Activated T-helper 1 cell treated with Interleukin-2 at 50 U/mL for 16 hours (primary cell): ENCODE measurements at places on chromosomes 16 and 17.
A peak's percentile ranks its signal among the peaks of the same experiment; 100 is the strongest.

- no peak for DNase-seq
Measured at GRCh38 chr17:59167571-59168001, 12.0 kb downstream of the PRR11 start.

DNA sequence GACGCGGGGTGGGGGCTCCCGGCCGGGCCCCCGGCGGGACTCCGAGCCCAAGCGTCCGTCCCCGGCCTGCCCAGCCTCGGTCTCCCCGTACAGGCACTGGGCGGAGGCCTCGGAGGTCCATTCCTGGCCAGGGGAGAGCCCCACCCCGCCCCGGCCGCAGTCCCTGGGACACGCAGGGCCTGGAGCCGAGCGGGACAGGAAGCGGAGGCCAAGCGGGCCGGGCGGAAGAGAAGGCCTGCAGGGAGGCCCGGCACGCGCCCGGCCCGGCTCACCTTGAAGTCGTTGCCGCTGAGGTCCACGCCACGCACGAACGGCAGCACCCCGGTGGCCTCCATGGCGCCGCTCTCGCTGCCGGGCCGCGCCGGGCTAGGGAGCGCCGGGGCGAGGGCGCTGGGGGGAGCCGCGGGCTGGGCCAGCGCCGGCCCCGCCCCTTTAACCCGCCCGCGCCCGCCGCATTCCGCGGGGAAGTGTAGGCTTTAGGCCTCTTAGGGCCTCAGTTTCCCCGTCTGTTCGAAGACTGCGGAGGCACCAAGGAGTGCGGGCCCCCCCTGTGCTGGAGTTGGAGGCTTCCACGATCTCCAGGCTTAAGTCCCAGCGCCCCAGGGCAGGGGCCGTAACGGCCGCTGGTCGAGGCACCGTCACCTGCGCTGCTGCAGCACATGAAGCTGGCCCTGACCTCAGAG is at the start of gene FLII:
Gene FLII, minus strand, starts transcription at position 383 of the 683 bp plus-strand sequence. Its CDS starts 48 bp downstream, at position 335.
- DNase-seq, result peak; percentile 34

DNA sequence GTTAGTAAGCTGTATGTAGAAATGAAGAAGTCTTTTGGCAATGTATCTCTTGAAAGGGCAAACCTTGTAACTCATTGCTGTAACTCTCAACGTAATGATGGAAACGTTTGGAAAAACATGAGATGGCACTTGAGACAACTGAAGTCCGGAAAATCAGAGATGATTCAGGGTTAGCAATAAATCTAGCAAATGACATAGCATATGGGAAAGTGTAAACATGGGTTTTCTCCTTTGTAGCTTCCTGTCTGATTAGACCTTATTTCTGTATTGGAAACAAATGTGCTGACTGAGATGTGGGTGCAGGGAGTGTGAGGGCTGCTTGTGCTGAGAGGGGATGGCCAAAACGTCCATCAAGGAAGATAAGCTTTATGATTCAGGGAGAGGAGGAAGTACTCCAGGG is 110.7 kb upstream of the FAM20A start:
- no peak for DNase-seq

DNA sequence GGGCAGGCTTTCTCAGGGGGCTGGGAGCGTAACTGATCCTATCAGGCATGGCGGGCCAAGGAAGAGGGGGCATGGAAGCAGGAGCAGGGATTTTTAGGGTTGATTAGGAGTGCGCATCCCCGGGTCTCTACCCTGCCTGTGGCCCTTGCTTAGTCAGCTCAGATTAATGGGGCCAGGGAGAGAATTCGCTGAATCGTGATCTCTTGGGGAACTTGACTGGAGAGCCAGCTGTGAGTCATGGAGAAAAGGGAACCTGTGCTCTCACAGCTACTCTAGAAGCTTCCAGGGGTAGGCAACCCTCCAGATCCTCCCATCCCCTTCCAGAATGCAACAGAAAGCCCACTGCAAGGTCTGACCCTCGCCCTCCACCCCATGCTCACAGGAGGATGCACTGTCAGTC is 3.6 kb downstream of the FOXN1 start:
- DNase-seq, result no peak

DNA sequence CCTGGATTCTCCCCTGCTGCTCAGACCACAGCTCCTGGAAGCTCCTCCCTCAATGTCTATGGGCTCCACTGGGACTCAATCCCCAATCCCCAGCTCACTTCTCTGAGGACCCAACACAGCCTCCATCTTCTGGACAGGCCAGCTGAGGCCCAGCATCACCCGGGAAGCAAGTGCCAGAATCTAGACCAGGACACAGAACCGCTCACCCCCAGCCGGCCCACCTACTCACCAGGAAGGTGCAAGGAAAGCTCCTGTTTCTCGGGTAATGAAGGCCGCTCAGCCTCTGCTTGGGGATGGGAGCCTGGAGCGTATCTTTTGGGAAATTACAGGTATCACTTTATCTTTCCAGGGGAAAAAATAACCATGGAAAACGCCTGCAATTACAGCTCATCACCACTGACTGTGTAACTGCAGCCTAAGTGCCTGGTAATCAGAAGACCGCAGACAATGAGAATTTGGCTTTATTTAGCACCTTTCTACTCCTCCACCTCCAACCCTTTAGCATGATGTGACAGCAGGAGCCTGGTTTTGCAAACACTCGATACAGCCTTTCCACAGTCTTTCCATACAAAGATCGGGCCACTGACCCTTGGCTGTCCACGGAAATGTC is 49.6 kb upstream of the RPL38 start:
- DNase-seq, result no peak

GRCh38 chr16:86306811-86307513 is 203.4 kb upstream of the FOXF1 start:
- DNase-seq, result no peak

DNA sequence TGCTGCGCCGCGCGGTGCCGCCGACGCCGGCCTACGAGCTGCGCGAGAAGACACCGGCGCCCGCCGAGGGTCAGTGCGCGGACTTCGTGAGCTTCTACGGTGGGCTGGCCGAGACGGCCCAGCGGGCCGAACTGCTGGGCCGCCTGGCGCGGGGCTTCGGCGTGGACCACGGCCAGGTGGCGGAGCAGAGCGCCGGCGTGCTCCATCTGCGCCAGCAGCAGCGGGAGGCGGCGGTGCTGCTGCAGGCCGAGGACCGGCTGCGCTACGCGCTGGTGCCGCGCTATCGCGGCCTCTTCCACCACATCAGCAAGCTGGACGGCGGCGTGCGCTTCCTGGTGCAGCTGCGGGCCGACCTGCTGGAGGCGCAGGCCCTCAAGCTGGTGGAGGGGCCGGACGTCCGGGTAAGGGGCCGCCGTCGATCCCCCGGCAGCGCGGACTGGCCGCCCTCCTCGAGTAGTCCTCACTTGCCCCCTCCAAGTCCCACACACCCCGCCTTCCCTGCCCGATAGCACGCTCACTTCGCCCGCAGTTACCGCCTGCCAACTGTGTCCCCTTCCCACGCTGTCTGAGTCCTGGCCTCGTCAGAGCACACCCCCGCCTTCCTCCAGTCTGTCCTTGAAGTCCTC is 470 bp downstream of the MLYCD start:
- DNase-seq, result peak; percentile 10

DNA sequence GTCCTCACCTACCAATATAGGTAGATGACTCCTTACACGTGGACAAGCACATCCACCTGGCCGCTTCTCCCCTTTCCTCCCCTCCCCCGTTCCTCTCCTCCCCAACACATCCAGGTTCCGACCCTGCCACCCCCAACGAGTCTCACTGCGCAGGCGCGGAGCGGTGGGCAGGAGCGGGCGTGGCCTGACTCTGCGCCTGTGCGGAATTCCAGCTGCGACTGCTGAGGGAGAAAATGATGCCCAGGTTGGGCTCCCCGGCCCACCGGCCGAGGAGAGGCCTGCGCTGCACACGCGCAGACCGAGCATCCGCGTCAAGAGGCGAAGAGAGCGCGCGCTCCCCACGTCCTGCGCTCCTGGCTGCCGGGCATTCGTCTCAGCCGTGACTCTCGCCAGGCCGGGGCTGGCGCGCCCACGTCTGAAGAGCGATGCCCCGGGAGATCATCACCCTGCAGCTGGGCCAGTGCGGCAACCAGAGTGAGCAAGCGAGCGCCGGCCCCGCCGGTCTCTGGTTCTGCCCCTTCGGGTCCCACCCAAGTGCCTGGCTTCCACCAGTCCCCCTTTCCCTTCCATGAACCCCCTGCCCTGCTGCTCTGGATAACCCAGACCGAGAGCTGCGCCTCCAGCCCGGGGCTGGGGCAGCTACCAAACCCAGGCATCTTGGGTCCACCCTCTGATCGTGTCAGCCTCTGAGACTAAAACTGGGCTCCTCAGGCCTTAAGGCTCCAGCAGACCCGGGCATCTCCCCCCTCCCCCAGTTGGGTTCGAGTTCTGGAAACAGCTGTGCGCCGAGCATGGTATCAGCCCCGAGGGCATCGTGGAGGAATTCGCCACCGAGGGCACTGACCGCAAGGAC is at the start of gene TUBG2:
Gene TUBG2, plus strand, starts transcription at position 206 of the 853 bp plus-strand sequence. Its CDS starts 220 bp downstream, at position 426.
- DNase-seq, result peak; percentile 50

- no peak for DNase-seq
Measured at GRCh38 chr16:80931801-80932707, 74.6 kb downstream of the CMC2 start.

GRCh38 chr17:45740553-45741330 is 43.4 kb upstream of the CRHR1 start:
- DNase-seq, result no peak

GRCh38 chr16:29729116-29729521 is 16.7 kb downstream of the C16orf54 start:
- DNase-seq, result no peak

- DNase-seq, result no peak
Measured at GRCh38 chr17:22703786-22704441, 1011.6 kb downstream of the KCNJ18 start.

DNA sequence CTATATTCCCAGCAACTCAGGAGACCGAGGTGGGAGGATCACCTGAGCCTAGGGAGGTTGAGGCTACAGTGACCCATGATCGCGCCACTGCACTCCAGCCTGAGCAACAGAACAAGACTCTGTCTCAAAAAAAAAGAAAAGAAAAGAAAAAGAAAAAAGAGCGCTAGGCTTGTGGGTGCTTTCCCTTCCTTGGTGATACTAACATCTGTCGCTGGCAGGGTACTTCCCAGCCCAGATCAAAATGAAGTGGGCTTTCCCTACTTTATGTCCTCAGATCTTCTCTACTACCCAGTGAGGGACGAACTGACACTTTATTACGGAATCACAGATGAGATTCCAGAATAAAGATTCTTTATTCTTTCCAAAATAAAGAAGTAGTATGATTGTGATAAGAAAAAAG is 103.8 kb upstream of the NOL11 start:
- DNase-seq, result no peak

DNA sequence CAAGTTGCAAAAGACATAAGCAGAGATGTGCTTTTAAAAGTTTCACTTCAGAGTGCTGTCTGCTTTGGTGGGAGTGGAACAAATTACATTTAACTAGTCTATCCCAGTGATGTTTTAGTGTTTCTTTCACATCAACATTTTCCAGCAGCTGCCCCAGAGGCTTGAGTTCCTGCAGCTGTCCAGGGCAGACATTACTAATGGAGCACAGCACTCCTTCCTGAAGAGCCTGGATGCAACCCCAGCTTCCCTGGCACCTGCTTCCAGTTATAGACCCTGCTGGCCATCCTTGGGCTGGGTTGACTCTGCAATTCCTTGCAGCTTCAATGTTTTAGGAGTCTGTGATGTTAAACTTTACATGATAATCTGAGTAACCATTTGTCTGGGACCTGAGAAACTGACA is 61.4 kb upstream of the PIRT start:
- DNase-seq, result no peak

- no peak for DNase-seq
Measured at GRCh38 chr17:17900615-17901520, 64.1 kb upstream of the SREBF1 start.

DNA sequence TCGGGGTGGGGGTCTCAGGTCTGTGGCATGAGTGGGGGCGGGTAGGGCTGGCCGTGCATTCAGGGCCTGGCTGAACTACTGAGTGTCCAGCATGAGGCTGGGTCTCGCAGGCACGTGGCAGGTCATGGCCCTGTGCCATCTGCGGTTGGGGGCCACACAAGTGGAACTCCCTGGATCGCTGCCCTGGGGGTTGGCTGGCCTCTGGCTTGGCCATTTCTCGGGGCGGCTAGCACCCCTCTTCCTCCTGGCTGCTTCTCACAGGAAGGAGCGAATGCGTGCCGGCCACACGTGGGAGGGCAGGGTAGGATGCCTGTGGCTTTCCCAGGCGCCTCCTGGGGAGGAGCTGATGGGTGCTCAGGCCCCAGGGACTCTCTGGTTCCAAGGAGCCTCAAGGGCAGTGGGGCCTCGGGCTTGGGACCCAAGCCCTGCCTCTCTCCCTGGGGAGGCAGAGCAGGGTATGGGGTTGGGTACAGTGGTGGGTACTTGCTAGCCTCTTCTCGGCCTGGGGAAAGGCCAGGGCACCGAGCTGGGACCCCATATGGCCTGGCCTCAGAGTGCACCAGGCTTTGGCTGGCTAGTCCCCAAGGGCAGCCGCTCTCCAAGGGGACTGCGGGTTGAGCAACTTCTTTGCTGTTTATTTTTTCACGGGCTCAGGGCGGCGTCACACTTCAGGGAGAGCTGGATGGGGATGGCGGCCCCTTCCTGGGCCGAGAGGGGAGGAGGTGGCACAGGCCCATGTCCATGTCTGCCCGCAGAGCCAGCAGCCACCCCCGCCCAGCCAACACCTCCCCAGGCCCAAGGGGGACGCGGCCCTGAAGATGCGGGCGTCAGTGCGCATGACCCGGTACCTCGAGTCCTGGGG is 37.5 kb downstream of the ADCY7 start:
- DNase-seq, result no peak

GRCh38 chr16:80982646-80983045 is 24.0 kb downstream of the CMC2 start:
- no peak for DNase-seq

GRCh38 chr16:68389006-68389405 is 59.3 kb downstream of the SMPD3 start:
- DNase-seq, result no peak

- no peak for DNase-seq
Measured at GRCh38 chr17:19237389-19238166, 412 bp downstream of the EPN2 start.

DNA sequence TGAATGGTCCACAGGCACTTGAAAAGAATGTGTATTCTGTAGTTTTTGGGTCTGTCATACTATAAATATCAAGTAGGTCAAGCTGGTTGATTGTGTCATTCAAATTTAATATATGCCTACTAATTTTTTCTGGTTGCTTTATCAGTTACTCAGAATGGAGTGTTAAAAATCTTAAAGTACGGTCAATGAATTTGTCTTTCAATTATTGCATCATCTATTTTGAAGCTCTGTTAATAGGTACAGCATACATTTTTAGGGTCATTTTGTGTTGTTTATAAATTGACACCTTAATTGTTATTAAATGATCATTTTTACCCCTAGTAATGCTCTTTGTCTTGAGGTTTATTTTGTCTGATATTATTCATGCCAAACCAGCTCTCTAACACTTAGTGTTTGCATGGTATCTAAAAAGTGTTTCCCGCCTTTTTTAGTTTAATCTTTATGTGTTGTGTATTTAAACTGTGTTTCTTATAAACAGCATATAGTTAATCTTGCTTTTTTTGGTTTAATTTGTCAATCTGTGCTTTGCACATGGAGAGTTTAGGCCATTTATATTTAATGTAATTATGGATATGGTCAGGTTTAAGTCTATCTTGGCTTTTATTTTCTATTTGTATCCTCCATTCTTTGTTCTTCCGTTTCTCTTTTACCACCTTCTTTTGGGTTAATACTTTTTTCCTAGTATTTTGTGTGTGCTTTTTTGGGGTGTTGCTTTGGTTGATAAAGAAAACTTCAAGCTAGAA is 204.9 kb upstream of the EEF2KMT start:
- DNase-seq, result no peak
